Panc1 (cell line): ENCODE measurements at places on chromosomes 5 and 9.

GRCh38 chr9:16043756-16044578 lies 491.1 kb downstream of the CCDC171 start:
- DNase-seq, result no peak

DNA sequence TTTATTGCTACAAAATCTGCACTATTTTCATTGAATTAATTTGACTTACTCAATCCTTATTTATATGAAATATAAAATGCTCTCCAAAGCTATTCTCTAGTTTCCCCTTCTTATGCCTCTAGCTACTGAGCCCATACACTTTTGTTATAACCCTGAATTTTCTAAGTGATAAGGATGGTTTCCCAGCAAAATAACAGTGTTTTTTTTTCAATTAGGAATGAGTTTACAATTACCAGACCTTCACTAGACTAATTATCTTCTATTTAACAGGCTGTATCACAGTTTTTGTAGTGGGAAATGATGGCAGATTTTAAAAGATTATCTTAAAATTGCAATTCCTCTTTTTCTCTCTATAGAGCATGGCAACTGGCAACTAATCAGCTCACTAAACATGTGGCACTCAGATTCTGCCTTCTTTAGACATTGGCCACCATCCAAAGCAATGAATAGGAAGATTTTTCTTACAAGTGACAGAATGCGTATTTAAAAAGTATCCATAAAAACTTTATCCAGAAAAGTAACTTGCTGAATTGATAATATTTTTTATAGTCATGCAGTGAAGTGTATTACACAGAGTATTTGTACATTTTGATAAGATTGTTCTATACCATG lies 585.7 kb upstream of the ZNF608 start:
- no peak for DNase-seq

DNA sequence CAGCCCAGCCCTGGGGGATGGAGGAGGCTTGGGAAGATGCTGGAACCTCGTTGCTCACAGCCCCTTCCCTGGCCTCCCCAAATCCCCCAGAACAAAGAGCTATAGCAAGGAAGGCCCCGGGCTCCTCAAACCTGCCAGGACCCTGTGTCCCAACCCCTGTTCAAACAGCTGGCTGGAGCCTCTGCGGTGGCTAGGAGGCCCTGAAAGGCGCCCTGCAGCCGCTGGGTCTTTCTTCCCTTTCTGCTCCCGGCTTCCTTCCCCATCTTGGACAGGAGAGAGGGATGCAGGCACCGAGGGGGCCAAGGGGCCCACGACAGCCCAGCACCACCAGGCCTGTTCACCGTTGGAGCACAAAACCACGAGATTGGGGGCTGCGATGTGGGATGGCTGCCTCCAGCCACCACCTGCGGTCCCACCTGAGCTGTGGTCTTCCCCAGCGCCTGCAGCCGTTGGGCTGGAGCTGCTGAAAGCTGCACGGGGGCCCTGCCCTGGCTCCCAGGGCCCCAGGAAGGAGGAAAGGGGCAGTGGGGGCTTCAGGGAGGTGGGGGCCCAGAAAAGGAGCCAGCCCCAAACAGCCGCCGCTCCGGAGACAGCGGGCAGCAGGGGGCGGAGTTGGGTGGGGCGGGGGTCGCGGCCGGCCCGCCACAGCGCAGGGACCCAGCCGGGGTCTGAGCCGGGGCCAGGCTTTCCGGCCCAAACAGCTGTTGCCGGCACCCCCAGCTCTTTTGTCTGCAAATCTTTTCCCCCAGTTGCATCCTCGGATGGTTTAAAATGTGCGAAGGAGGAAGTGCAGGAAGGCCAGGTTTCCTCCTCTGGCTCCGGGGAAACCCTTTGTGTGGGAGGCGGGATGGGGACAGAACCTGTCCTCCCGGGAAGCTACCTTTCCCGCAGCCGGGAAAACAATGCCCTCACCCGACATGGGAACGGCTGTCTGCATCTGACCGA lies 16.1 kb downstream of the NOTCH1 start:
- DNase-seq, result no peak

DNA sequence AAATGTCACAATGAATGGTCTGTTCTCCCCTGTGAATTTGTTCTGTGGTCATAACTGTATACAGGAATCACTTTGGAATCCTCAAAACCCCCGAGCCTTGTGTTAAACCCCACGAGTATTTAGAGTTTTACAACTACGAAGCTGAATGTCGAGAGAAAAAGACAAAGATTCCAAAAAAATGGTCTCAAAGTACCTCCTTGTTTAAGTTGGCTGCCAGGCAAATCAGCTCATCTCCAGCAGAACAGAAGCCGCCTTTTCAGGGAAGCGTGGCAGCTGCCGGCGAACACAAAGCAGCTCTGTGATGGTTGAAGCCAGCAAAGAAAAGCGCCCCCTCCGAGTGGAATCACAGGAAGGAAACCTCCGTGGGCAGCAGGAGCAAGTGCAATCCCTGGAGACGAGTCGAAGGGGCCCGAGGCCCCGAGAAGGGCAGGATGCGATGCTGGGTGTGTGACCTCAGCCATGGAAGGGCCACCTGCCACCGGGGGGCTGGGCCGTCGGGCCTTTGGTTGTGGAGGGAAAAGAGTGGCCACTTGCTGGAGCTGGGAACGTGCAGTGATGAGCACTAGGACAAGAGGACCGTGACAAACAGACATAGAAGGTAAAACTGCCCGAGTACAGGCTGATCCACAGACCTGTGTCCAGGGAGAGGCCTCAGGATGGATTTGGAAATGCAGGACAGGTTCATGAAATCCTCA lies 706.4 kb downstream of the SEMA5A start:
- no peak for DNase-seq

DNA sequence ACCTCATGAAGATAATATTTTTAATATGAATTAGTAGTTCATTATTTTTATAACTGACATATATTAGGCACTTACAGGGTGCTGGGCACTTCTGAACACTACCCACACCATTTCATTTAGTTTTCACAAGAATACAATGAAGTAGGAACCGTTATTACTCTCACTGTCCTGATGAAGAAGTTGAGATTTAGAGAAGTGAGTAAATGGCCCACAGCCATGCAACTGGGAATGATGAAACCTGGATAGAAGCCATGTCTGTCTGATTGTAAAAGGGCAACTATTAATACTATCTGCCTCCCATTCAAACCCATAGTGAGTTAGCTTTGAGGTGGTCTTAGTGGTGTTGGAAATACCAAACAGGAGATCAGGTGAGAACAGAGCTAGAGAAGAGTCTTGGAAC lies 29.6 kb upstream of the OTULINL start:
- DNase-seq, result no peak

GRCh38 chr5:168209244-168209995 lies 82.0 kb upstream of the WWC1 start:
- DNase-seq, result no peak

DNA sequence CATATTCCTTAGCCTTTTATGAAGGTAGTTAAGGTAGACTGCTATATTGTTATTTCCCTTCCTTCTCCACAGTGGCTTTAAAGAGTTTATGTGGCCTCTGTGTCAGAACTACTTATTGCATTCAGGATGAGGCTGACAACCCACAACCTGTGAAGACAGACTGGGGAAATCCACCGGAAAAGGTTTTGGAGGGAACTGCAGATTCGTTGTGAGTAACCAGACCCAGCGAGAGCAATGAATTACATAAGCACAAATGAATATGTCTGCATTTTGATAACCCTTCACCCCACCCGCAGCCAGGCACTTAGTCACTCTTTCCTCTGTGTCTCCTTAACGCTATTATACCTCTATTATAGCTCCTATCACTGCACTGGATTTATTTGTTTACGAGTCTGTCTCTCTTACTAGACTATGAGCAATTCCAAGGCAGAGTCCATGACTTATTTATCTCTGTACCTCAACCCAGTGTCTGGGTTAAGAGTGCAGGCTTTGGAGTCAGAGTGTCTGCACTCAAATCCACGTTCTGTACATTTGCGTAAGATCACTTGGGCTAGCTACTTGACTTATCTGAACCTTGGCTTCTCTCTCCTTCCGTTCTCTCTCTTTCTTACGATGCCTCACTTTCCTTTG lies 19.2 kb downstream of the KCTD16 start:
- DNase-seq, result no peak

DNA sequence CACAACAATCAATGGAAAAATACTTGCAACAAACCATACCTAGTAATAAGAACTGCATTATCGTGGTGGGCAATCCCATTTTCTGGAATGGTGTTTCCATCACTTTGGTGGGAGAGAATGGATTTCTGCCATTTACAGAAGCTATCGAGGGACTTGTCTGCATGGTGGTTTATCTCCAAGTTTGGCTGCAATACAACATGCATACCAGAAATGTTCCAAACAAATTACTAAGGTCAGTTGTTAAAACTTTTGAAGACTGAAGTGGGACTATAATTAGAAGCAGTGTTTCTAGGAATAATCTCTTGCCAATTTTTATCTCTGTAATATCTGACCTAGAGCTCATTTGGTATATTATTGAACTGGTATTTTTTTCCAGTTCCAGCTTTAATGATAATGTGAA lies 30.3 kb downstream of the ADAMTS6 start:
- DNase-seq, result no peak

DNA sequence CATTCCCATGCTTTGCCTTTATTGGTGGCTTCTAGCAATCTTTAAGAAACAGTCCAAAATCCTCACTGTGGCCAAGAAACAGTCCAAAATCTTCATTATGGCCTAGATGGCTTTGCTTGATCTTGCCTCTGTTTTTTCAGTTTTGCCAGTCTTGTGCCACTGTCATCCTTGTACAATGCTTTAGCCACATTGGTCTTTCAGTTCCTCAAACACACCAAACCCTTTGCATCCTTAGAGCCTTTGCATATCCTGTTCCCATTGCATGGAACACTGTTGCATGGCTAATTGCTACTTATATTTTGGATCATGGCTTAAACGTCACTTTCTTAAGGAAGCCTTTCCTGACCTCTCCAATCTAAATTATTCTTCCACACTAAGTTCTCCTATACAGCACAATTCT lies 22.1 kb downstream of the MRRF start:
- DNase-seq, result no peak

- DNase-seq, result no peak
Observed at GRCh38 chr5:77181173-77181572, 29.3 kb upstream of the PDE8B start.

- no peak for DNase-seq
Observed at GRCh38 chr5:125717209-125717608, 706.0 kb upstream of the GRAMD2B start.

- DNase-seq, result no peak
Observed at GRCh38 chr9:112401175-112401815, 21.4 kb downstream of the HSDL2 start.

DNA sequence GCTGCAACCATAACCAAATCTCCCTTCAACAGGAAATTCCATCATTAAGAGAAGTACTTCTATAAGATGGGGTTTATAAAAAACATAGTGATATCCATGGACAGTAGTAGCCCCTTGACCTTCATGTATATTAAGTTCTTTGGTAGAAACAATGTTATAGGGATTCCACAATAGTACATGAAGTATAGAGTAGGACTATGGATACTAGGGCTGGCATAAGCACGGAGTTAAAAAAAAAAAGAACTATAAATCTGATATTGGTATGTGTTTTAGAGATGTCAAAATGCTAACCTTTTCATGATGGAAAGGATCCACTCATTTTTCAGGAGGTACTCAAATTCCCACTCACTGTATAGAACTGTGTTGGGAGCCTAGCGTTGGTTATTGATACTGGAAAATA lies 337.6 kb downstream of the FGF10 start:
- DNase-seq, result no peak

GRCh38 chr9:131709771-131710431 lies 30.0 kb downstream of the RAPGEF1 start:
- no peak for DNase-seq

DNA sequence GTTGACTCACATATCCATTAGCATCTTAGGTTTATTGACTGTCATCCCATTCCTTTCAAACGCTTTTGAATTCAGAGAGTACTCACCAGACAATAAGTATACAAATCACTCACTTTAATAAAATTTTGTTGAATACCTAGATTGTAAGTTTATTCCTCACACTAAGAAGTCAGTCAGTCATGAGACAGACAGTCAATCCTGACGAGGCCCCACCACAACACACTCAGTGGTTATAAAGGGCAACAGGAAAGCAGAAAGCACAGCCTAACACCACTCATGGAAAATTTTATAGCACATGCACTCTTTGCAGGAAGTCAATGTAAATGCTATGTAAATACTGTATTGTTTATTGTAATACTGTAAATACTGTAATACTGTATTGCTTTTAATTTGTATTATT lies 176.3 kb upstream of the PTGER4 start:
- no peak for DNase-seq

DNA sequence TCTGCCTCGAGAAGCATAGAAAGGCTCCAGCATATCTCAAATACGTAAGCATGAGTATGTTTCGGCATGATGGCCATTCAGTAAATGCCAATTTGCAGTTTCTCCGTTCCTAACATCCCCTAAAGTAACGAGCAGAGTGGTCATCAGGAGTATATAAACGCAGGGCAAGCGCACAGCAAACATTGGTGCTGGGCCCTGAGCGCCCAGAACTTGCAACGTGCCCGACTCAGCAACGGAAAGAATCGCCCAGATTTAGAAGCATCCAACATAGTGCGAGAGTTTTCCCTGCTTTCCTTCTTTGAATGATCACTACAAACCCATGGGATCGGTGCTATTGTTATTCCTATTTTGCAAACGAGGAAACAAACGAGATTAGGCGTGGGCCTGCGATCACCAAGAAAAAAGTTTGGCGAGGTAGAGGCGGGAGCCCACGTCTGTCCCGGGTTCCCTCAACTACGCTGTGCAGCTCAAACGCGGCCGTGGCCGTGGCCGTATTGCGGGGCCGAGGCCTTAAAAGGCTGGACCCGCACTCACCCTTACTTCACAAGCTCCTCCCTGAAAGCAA lies 505 bp downstream of the RPS14 start:
- no peak for DNase-seq

- no peak for DNase-seq
Observed at GRCh38 chr5:32363030-32363429, 50.3 kb upstream of the MTMR12 start.

DNA sequence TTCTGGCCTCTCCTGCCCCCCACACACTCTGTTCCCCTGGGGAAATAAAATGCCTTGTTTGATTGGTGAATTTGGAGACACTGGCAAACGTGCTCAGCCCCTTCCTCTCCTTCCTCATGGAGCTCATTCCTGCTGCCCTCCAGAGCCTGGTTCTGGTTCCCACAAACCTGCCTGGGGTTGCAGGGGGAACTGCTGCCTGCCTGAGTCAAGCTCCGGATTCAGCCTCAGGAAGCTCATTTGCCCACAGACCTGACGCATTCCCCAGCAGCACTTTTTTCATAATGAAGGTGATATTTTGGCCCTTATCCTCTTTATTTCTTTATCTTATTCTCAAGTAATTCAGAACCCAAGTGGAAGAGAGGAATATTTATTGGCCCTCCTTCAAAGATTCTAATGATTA lies 140.5 kb downstream of the TTLL11 start:
- DNase-seq, result no peak

GRCh38 chr9:133869674-133870405 lies 122.3 kb downstream of the VAV2 start:
- no peak for DNase-seq

DNA sequence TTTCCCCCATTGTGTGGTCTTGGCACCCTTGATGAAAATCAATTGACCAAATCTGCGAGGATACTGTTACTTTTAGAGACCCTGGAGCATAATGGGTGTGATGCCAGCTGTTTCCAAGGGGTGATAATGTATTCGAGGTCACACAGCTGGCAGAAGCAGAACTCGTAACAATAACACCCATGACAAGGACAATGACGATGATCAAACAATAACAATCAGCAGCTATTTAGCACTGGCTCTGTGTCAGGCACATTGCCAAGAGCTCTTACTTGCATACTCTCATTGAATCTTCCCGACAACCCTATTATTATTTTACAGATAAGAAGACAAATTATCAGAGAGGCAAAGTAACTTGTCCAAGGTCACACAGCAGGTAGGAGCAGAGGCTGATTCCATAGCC lies 223.7 kb upstream of the MSX2 start:
- no peak for DNase-seq
